Heart right ventricle (tissue), 16 donors: ENCODE measurements at places on chromosomes 1 and 21.

GRCh38 chr1:43438953-43439581 lies 14.7 kb downstream of the HYI start:
- DNase-seq = no peak

- DNase-seq = no peak
Observed at GRCh38 chr1:233227930-233228465, 67.5 kb downstream of the PCNX2 start.

- no peak for DNase-seq
Observed at GRCh38 chr1:218557731-218558130, 212.6 kb downstream of the TGFB2 start.

DNA sequence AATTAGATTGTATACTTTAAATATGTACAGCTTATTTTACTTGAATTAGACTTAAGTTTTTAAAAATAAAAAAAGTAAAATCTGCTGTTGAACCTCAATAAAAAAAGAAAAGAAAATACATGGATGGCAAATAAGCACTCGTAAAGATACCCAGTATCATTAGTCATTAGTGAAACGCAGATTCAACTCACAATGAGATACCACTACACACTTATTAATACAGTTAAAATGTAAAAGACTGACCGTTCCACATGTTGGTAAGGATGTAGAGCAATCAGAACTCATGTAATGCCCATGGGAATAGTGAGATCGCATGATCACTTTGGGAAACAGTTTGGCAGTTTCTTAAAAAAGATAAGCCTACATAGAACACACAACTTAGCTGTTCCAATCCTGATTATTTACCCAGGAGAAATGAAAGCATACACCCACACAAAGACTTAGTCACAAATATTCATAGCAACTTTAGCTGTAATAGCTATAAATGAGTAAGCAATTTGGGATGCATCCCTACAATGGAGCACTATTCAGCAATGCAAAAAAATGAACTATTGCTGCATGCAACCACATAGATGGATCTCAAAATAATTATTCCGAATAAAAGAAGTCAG lies 7.3 kb downstream of the SH2D1B start:
- no peak for DNase-seq

- no peak for DNase-seq
Observed at GRCh38 chr1:208189183-208189582, 55.0 kb downstream of the PLXNA2 start.

- no peak for DNase-seq
Observed at GRCh38 chr1:237306726-237307125, 264.7 kb downstream of the RYR2 start.

GRCh38 chr21:41321211-41321907 lies 4.8 kb downstream of the FAM3B start:
- no peak for DNase-seq

GRCh38 chr1:50419907-50420677 lies 3.2 kb downstream of the DMRTA2 start:
- no peak for DNase-seq

DNA sequence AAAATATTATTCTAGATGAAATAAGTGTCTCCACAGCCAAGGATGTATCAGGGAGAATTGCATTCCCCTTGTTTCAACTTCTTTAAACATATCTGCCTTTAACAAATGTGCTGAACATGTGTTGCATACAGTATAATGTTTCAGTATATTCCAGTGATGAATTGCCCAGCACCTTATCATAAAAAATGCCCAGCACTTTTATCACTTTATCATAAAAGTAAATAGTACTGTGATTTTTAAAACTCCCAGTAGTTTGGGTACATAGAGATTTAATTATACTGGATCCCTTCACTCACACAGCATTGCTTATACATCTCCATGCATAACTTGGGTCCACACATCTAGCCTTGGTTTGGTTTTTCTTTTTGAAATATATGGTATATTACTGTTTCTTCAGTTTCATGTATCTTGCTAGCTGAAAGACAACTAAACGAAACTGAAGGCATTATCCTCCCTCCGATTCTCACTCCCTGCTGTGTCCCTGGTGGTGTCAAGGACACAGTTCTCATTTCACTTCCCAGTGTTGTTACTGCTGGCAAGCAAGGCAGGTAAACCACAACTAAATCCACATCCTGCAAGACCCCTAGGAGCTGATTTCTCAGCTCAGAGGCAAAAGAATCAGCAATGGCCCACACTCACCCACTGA lies 118.2 kb upstream of the SLC44A3 start:
- DNase-seq = no peak

DNA sequence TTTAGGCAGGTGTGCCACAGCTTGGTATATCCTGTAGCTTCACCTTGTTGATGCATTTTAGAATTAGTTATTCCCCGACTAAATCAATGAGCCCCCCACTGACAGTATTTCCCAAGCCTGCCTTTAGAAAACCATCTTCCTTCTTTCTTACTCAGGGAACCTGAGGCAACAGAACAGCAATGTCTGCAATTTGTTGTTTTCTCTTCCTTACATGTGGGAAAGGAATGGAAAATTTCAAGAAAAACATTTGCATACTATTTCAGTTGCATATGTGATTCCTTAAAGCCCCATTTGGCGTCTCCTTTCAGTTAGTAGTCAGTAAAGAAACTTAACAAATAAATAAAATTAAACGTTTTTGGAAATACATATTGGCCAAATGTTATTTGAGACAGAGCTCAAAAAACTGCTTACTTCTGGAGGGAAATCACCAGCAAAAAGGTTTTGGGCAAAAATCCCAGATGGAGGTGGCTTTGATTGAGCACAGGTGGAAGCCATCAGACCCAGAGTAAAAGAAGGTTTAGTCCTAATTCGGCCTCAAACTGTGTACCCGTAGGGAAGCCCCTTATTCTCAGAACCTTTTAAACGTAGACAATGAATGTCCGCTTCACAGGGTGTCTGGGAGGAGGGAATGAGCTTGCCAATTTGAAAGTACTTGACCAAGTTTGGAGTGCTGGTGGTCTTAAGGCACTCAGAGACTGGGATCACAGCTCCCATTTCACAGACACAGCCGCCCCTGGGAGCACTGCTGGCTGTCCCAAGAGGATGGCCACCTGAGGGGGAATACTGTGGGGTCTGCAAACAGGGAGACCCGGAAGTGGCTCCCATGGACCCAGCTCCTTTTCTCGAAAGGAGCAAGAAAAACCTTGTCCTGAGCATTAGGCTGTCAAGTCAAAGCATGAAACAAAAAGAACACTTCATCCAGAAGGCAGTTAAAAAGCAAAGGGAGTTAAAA lies 9.4 kb downstream of the LHX4 start:
- DNase-seq = no peak

- DNase-seq = peak; percentile 76
Observed at GRCh38 chr1:162023547-162024501, at the start of gene OLFML2B. Gene OLFML2B (minus strand): TSS chr1:162023869. CDS start chr1:162023430, 439 bp downstream.

GRCh38 chr1:91876781-91877573 lies 9.0 kb downstream of the TGFBR3 start:
- no peak for DNase-seq

DNA sequence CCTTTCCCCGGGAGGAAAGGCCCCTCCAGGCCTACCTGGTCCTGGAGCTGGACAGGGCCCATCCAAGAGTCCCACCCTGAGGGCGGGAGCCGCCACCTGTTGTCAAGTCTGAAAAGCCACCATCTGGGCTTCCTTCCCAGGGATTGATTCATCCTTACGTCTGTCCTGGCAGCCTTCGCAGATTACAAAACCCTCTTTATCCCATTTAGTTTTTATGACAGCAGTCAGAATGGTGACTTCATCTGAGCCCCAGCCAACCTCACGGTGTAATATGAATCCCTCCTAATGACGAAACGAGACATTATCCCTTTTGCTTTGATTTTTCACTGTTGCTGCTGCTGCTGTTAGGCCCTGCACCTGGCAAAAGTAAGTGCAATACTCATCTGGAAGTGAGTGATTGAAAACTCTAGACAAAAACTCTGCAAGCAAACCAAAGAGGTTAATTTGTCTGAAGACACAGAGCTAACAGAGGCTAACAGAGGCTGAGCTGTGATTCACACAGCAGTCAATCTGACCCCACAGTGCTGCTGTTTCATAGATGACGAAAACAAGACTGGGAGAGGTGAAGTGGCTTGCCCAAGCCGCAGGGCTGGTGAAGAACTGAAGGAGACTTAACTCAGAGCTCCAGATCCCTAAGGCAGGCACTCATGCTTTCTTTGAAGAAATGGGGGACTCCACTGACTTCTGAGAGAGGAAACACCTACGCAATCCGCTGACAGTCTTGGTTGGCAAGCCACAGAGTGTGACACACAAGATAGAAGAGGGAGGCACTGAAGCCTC lies 30.0 kb upstream of the S100A7 start:
- peak; percentile 75 for DNase-seq

GRCh38 chr1:6584126-6585080 lies 4.6 kb downstream of the ZBTB48 start:
- no peak for DNase-seq

GRCh38 chr1:60581455-60582220 lies 500.7 kb upstream of the NFIA start:
- DNase-seq = no peak

DNA sequence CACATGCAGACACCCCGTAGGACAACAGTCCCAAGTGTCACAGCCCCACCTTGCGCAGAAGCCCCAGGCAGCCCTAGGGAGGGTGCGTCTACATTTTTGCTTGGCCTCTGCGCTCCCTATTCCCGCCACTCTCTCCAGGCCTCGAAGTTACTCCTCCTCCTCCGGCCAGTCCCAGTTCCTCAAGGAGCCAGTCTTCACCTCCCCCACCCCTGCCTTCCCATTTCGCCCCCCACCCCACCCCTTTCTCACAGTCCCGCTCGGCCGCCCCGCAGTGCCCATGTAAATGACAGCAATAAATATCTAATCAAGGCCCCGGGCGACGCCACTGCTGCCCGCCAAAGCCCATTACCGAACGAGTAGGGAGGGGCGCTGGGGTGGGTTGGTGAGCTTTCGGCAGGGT lies 3.2 kb downstream of the DMBX1 start:
- DNase-seq = no peak
